CD4-positive, alpha-beta T cell treated with Interleukin-15 for 4 hours (primary cell): ENCODE measurements at places on chromosomes 5 and 9.
A peak's percentile ranks its signal among the peaks of the same experiment; 100 is the strongest.

DNA sequence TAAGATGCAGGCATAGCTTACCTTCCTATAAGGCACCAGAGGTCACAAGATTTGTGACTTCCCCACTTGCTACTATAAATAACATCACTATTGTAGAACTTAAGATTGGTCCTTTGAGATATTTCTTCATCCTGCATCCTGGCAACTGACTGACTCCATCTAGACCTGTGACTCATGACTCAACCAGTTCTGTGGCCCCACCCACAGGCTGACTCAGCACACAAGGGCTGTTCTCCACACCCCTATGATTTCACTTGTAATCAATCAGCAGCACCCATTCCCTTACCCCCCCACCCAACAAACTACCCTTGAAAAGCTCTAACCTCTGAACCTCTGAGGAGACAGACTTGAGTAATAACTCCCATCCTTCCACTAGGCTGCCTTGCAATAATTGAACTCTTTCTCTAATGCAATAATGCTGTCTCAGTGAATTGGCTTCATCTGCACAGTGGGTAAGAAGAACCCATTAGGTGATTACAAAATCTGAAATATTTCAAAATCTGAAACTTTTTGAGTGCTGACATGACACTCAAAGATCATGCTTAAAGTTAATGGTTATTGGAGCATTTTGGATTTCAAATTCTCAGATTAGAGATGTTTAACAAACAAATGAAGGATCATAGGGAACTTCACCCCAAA, 296.7 kb downstream of the ARL15 start:
- DNase-seq: peak; percentile 7

GRCh38 chr5:56170557-56170956, 62.6 kb downstream of the ANKRD55 start:
- no peak for DNase-seq

- no peak for DNase-seq
Observed at GRCh38 chr5:174501461-174502069, 222.8 kb upstream of the MSX2 start.

DNA sequence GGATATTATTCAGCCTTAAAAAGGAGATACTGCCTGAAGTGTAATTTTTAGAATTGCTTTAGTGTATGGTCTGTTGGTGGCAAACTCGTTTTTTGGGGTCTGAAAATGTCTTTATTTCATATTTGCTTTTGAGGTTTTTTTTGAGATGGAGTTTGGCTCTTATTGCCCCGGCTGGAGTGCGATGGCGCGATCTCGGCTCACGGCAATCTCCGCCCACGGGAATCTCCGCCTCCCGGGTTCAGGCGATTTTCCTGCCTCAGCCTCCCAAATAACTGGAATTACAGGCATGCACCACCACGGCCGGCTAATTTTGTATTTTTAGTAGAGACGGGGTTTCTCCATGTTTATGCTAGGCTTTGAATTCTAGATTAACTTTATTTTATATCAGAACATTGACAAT, 20.2 kb upstream of the PCDHB1 start:
- DNase-seq: no peak

GRCh38 chr5:124071039-124071438, 559.1 kb downstream of the CSNK1G3 start:
- no peak for DNase-seq

- DNase-seq: no peak
Observed at GRCh38 chr5:133236541-133236951, 184.7 kb downstream of the HSPA4 start.

- DNase-seq: no peak
Observed at GRCh38 chr5:27778121-27778520, 739.7 kb upstream of the CDH9 start.

DNA sequence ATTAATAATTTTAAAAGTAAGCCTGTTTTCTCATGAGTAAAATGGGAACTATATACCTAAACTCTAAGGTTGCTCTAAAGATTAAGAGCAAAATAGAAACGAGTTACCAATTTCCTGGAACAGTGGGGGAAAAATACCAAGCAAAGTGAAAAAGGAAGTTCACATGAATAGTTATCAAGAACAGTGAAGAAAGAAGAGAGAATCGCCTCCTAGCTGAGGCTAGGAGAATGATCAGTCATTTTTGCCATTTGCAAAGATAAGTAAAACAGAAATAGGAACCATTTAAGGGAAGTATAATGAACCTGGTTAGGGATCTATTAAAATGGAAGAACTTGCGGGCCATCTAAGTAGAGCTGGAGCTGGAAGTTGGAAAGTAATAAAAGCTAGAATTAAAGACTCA, 50.7 kb downstream of the P4HA2 start:
- DNase-seq: peak; percentile 15

DNA sequence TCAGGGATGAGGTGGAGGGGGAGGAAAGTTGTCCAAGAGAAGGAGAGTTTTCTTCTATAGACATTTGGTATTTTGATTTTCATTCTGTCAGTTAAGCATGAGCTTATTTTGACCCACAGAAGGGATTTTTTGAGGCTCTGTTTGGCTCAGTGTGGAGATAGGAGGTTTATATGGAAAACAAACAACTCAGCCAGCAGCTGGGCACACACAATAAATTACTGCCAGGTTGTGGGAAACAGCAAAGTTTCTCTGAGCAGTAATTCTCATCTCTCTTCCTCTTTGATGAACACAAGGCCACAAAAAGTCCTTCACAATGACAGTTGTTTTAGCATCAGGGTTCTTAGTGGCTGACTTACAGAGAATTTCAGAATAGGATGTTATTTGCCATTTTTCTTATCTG, 486.1 kb downstream of the KDM4C start:
- no peak for DNase-seq

DNA sequence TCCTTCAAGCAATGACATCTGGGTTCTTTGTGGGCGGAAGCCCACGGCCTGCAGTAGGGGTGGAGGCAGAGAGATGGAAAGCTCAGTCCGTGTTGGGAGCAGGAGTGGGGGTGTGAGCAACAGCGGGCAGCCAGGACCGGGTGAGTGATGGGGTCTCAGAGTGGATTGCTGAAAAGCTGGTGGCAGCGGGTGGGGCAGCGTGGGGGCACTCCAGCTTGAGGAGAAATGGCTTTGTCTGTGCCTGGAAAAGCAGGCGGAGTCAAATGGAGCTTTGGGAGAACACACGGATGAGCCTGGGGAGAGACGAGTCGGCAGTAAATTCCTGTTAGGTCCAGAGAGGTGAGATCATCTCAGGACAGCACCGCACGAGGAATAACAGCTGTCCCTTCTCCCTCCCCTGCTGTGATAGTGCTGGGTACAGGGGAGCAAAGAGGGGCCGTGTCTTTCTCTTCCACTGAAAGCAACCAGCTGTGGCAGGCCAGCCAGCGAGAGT, 42.1 kb downstream of the CACNA1B start:
- DNase-seq: no peak

- no peak for DNase-seq
Observed at GRCh38 chr5:176813587-176814312, 3.4 kb downstream of the UNC5A start.

- no peak for DNase-seq
Observed at GRCh38 chr5:51487952-51488351, 104.7 kb downstream of the ISL1 start.

DNA sequence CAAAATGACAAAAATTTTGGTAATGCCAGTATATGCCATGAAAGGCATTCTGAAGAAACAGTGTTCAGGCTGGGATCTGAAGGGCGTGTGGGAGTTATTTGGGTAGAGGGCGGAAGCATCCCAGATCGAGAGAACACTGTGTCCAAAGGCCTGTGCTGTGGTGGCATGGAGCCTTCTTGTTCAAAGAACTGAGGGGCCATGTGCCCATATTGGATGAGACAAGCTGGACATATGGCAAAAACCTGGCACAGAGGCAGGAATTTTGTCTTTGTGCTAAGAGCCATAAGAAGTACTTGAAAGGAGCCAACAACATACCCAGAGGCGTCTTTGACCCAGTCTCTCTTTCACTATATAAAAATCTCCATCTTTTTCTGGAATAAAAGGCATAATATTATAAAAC, 128.0 kb downstream of the SYK start:
- no peak for DNase-seq

DNA sequence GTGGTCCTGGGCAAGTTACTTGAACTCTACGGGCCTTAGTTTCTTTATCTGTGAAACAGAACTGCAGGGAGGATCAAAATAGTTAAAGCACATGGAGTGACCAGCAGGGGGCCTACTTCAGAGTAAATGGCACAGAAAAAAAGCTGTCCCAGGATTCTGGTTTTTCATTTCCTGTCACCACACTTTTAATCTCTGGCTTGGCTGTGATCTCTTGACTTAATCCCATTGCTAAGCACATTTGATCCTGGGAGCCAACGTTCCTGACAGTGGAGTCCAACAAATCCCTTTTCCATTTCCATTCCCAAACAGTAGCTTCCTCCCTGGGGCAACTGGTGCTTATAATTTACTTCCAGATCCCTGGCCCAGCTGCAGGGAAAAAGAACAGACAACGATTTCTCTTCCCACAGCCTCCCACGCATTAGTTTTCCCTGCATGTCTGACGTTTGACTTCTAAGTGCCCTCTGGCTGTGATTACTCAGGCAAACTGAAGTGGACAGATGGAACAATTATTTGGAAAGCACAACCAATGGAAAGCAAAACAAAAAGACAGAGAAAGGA, 136.5 kb upstream of the STK32A start:
- DNase-seq: peak; percentile 7

DNA sequence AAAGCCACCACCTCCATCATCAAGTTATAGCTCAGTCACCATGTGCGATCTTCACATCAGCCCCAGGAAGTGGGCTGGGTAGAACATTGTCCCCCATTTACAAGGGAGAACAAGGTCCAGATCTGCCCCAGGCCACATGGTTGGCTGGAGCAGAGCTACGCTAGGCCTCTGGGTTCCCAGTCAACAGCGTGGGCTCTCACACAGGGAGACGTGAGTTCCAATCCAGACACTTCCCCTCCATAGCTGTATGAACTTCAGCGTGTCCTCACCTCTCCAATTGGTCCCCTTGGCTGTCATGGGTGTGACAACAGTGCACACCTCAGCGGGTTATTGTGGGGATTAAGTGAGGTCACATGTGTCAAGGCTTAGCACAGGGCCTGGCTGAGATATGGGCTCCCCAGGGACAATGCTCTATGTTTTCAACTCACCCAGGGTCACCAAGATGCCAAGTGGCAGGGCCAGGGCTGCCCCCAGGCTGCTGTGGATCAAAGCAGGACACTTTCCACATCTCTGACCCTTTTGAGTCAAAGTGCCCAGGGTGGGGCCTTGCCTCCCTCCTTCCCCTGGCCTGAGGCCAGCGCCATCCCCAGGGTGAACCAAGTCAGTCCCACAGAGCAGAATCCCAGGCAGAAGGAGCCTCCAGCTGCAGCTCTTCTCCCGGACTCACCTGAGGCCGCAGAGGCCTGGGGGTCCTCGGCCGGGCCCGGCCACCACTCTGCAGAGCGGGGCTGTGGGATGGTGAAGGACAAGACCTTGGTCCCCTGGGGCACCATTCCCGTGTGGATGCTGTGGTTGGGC, 19.8 kb downstream of the AKNA start:
- no peak for DNase-seq

DNA sequence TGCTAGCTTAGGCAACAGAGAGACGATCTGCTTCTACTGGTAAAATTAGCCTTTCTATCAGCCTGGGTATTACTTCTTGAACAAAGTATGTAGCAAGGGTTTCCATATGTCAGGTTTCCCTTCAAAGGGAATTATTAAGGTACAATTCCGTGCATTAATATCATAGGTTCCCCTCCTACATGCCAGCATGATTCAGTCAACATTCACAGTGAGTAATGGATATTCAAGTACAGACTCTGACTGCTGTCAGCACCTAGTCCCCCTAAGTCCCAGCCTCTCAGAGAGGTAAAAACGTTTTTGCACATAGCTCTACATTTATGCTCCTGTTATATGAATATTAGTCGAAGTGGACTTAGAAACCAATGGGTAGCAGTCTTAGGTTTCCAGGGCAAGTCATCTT, 322.4 kb upstream of the CCNG1 start:
- no peak for DNase-seq

DNA sequence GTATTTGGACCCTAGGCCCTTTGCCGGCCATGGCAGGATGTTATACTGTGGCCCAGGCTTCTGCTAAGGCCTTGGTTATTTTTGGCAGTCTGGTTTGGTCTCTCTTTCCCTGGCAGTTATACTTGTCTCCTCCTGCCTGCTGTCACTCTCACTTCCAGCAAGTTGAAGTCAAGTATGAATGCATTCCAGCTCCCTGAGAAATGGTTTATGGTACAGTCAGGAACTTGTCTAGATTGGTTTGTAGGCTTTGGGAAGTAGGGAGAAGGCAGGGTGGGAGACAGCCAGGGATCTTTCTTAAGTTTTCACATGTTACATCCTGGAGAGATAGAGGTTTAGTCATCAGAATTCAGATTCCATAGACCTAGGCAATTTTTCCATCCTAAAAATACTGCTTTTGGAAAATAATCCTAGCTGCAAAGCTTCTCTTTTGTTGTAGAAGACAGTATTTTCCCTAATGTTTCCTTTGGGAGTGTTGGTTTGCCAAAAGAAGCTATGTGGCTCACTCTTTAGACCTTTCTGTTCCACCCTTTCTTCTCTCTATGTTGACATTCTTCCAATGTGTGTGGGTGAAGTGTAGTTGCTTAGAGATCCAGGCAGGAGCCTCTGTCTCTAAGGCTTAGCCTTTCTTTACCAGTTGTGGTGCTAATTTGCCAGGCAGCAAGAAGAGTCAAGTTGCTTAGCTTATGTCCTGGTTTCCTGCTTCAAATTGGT, 2.5 kb upstream of the KDM3B start:
- DNase-seq: no peak

DNA sequence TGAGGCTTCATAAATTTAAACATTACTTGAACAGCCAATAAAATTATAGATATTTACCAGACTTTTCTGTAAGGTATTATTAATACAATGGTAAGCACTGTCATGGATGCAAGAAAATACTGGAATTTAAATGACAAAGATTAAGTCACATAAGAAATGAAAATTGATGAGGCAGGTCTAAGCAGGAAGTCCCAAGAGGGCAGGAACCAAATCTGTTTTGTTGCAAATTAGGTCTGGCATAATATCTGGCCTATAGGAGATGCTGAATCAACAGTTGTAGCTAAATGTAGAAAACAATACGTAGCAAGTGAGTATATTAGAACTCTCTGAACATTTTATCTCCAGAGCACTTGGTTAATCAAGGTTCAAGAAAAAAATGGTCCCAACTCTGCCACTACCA, 142.5 kb downstream of the EBF1 start:
- DNase-seq: no peak

DNA sequence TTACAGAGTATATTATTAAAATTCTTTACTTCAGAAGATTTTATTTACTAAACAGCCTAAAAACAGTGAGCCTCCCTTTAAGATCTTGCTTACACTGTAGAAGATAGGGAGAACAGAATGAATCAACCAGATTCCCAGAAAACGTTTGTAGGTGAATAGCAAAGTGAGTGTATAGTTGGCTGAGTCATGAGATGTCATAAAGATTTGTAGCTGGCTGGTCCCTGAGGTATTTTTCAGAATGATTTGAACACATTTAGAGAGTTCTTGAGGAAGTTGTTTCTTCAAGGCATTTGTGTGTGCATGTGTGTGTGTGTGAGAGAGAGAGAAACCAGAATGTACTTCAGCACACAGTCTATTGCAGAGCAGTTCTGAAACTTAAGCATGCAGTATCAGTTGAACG, 159.4 kb upstream of the PRR16 start:
- DNase-seq: no peak

- DNase-seq: no peak
Observed at GRCh38 chr9:4430432-4431261, 59.6 kb upstream of the SLC1A1 start.

GRCh38 chr5:147690595-147690994, 91.9 kb downstream of the JAKMIP2 start:
- DNase-seq: no peak

- no peak for DNase-seq
Observed at GRCh38 chr5:120872297-120872696, 408.2 kb downstream of the PRR16 start.

GRCh38 chr9:111037708-111038330, 451 bp downstream of the LPAR1 start:
- DNase-seq: no peak

GRCh38 chr5:128667152-128667551, 129.1 kb upstream of the FBN2 start:
- DNase-seq: no peak
